CD4-positive, alpha-beta T cell treated with Interleukin-2 at 100 ng/mL for 4 hours (primary cell): ENCODE measurements at places on chromosomes 7 and 10.

GRCh38 chr7:74033372-74034311, 5.7 kb downstream of the ELN start:
- DNase-seq, result no peak

GRCh38 chr10:46310851-46311250, 24.1 kb downstream of the ANTXRL start:
- DNase-seq, result no peak

DNA sequence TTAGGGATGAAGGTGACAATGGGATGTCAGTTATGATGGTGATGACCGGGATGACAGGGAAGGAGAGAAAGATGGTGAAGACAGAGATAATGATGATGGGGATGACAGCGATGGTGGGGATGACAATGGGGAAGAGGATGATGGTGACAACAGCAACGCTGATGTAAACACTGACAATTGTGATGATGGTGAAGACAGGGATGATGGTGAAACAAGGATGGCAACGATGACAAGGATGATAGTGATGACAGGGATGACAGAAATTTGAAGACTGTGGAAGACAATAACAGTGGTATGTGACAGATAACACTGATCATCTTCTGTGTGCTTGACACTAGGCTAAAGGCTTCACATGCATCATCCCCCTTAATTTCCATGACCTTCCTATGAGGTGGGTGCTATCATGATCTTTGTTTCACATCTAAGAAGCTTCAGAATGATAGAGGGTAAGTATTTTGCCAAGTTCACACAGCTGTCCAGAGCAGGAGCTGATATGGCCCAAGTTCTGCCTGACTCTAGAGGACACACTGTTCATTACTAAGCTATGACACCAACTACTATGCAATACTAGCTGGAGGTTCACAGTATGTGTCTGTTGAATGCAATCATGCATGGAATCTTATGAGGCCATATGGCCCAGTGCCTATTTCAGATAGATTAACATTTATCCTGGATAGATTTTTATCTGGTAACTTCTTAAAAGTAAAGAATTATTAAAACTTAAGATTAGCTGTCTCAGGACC, 105.6 kb downstream of the RNLS start:
- DNase-seq, result no peak

DNA sequence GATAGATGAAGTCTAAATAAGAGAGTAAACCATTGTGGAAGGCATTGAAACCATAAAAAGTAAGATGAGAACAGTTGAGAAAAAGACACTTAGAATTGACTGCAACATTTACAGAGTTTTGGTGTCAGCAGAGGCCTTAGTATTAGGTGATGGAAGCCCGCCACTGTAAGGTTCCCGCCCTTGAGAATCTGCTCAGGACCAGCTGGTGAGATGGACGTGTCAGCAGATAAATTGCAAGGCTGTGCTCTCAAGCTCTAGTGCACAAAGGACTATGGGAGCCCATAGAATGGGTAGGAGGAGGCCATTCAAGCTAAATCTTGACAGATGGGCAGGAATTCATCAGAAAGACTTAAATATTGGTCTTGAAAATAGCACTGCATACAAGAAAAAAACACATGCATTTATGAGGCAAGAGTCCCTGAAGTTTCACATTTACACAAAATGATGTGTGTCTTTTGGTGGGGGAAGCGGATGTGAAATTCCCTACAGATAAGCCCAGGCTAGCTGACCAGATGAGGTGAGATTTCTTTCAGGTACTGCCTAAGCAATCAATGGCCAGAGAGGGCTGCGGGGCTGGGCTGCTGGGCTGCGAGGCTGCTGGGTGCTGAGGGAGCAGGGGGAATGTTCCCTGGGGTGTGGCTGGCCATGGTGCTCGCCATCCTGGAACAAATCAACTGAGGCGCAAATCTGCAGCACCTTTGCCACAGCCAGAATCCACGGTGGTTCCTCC, 42.5 kb downstream of the SYPL1 start:
- no peak for DNase-seq

DNA sequence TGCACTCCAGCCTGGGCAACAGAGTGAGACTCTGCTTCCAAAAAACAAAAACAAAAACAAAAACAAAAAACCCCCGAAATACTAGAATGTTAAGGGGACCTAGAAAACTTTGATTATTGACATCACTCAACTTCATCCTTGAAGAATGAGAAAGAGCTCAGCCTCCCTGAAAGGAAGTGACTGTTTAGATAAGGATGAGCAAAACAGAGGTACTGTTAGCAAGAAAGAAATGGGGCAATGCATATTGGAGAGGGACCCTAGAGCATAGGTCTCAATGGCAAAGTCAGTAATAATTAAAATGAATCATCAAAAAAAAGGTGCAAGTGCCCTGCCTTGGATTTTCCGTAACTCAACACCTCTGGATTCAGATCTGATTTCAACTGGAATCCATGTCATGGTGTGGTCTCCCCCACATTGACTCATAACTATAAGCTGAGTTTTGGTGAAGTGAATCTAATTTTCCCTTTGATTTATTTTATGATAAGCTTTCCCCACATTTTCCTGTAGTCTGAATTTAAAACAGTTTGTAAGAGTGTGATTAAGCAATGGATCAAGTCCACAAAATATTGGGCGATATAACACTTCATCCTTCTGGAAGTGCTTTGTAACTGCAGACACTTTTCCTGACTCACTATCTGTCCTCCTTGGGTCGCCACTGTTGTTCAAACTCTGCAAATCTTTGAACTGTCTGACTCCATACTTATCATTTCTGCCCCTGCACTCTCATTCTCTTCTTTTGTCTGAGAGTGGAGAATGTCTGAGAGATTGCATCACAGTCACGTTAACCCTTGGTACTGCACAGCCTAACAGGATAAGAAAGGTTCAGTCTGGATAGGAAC, 224.8 kb upstream of the LYZL1 start:
- DNase-seq, result no peak

DNA sequence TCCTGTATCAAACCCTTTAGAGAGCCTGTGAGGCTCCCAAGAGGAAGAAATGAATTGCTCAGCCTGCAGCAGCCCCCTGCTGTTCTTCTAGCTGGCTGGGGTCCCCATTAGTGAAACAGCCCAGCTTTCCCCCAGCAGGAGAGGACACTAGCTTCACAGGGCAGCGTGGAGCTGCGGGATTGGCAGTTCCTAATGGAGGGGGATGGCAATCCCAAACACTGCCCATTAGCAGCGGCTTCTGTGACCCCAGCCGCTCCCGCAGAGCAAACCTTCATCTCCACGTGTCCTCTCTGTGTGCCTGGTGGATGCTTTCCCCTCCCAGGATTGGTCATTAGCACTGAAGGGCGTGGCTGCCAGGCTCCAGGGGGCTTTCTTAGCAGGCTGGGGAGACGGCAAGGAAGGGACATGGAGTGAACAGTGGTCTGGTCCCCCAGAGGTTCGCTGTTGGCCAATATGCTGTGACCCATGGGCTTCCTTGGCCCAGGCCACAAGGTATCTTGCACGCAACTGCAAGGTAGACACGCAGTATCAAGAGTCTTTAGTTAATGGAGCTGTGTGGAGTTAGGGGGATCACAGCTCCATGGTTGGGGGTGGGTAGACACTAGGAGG, 322.5 kb upstream of the ZMIZ1 start:
- DNase-seq, result no peak

- no peak for DNase-seq
Measured at GRCh38 chr7:120819861-120820260, 38.1 kb downstream of the TSPAN12 start.

- no peak for DNase-seq
Measured at GRCh38 chr7:146690987-146691386, 574.4 kb downstream of the CNTNAP2 start.

DNA sequence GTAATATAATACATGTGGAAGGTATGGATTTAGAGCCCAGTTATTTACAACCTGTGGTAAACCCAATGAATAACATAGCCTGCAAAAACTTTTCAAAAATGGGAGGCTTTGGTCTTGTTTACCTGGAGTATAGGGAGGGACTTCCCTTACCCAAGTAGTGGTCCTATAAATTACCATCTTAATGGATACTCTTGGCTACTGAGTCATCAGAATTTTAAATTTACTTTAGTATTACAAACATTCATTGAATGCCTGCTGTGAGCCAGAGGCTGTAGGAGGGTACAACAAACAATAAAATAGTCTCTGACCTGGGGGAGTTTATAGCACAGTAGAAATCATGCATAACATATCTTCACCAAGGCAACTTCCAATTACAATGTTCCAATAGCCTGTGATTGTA, 365.1 kb downstream of the BBS9 start:
- no peak for DNase-seq

DNA sequence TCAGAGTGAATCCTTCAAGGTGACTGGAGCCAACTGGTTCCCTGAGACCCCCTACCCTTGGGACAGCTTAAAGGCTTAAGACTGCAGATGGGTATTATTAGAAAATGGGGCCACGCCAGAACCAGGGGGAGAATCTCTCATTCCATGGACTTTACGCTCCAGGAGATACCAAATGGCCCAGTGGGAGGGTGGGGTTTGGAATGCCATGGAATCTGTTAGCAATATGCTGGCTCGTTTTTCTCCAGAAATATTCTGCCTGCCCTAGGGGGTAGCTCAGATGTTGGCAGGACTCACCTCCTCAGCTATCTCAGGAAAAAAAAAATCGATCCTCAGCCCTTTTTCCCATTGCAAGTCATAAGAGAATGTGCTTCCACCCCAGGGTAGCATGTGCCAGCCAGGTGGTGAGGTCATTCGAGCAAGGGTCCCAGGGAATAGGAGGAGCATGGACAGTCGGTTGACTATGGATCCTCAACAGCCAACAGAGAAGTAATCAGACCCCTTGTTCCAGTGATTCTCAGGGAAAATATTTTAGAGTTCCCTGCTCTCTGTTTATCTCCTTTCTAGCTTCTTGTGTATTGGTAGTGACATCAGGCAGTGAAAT, 22.9 kb downstream of the SVIL start:
- DNase-seq, result no peak

GRCh38 chr7:538764-539685, 19.4 kb upstream of the PDGFA start:
- DNase-seq, result no peak

GRCh38 chr7:51316666-51317581, at the start of gene COBL:
Gene COBL, minus strand, starts transcription at chr7:51316809. Its CDS starts 176 bp downstream, at chr7:51316633.
- no peak for DNase-seq
